ENCODE measurements at places on chromosomes 5 and 9.

DNA sequence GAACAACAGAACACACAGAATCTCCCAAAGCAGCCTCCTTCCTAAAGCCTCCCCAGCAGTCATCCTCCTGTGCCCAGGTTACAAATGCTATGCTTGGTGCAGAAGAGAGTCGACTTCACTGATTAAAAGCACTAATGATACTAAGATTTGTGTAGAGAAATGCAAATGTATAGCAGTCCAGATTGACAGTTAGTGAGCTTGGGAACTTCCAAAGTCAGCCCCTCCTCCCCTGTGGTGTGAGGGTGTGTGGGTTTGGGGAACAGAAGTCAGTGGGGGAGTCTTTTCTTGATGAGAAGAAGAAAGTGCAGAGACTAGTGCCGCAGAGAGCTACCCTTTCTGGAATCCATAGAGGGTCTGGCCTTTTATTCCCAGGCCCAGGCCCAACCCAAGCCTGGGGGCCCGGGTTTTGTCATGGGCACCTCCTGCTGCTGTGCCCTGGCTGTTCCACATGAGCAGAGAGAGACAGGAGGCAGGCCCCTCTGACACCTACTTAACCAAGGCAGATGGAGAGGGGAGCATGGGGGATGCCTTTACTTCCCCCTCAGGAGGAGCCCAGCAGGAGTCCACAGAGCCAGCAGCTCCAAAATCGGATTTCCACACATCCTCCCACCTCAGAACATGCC lies 173.3 kb downstream of the DENND1A start:
- no peak for DNase-seq

DNA sequence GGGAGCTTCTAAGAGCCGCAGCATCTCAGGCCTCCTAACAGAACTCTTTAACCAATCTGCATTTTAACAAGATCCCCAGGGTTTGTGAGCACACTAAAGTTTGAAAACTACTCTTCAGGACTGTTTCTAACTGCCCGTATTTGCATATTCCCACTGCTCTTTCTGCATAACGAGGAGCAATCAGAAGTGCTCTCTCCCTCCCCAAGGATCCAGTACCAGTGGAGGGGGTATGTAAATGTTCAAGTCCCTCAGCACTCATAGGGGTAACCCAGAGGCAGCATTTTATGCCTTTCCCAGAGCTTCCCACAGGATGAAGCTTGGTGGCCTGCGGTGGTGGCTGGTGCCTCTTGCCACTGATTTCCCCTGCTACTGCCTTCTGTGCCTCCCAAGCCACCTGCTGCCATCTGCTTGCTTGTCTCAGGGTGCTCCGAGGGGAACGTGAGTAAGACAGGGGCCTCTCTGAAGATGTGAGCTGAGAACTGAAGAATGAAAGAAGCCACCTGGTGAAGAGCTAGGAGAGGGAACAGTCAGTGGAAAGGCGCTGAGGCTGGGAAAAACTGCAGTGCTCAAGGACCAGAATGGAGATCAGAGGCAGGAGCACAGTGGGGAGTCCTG lies 30.0 kb upstream of the PPP1R2B start:
- no peak for DNase-seq

DNA sequence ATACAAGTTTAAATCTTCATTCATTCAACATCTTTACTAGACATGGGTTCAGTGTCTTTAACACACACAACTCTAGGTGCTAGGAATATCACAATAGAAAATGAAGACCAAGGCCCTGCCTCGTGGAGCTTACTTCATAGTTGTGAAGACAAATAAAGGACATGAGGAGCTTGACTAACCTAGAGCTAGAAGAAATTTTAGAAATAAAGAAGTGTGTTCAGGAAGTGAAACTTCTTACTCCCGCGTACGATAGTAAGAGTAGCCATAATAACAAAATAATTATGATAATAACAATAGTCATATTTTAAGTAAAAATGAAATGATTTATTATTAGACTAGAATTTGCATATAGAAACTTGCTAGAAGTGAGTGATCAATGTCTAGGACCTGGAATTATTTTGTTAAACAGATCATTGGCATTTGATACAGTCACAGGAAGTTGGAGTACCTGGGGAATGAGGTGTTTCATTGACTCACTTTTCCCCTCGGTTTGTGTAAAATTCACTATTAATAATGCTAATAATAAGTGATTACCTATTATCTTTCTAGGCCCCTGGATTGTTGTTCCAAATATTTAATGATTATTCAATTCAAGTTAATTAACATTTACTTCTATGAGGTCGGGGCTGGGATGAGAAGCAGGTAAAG lies 331.3 kb downstream of the NSG2 start:
- no peak for DNase-seq

DNA sequence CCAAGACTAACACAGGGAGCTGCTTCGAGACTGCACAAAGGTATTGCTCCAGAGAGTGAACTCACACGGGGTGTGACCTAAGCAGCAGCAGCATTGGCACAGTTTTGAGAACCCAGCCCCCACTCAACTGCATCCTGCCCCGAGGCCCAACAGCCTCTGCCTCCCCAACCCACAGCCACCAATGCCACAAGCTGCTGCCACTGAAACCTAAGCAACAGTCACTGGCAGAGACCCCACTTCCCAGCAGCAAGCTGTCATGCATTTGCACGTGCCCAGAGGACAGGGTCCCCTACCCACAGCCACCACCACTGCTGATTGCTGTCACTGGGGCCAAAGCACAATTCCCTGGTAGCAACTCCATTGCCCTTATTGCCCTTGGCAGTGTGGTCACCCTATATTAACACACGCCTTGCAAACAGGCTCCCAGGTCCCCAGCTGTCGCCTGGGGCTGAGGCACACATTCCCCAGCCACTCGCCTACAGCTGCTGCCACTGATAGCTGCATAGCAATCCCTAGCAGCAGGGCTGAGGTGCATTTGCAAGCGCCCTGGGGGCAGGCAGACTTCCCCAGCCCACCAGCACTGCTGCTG lies 141.0 kb downstream of the AGTPBP1 start:
- peak; percentile 58 for DNase-seq

GRCh38 chr5:137649228-137649935 lies 86.5 kb downstream of the KLHL3 start:
- DNase-seq = no peak

- DNase-seq = no peak
These were observed 774.9 kb upstream of the ZNF608 start for GRCh38 chr5:125521289-125521688.

- peak; percentile 63 for DNase-seq
These were observed 98.6 kb downstream of the YTHDC2 start for GRCh38 chr5:113612060-113612496.

DNA sequence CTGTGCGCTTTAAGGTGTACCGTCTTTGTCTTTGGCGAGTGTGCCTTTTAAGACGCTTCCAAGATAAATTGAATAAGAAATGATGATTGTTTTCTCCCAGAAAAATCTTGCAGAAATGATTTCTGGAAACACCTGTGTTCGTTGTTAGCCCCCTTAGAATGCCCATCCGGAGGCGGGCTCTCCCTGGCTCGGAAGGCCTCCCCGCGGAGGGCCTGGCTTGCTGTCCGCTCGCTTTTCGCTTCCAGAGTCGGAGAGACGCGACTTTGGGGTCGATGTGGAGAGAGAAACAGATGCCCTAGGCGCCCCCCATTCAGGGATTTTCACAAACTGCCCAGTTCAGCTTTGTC lies 23.9 kb downstream of the LECT2 start:
- no peak for DNase-seq

All from NCI-H69 (cell line).